ENCODE measurements at places on chromosomes 2 and 18.

- peak; percentile 85 for DNase-seq
Observed at GRCh38 chr2:108591163-108591562, 56.9 kb downstream of the LIMS1 start.

DNA sequence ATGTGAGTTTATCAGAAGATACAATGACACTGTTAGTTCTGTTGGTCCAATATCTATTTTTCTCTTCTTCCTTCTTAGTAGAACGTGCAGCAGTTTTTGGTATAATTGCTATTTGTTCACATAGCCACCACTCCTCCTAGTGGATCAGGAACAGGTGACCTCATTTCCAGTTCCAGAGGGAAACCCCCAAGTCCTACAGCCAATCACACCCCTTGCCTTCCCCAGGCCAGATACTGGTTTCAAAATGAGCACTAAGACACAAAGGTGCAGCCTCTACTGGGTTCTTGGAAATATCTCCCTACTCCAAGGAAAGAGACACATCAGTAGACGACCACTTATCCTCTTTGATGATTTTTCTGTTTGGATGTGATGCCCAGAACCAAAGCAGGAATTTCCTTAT lies 103.2 kb downstream of the TCF4 start:
- DNase-seq: peak; percentile 10

DNA sequence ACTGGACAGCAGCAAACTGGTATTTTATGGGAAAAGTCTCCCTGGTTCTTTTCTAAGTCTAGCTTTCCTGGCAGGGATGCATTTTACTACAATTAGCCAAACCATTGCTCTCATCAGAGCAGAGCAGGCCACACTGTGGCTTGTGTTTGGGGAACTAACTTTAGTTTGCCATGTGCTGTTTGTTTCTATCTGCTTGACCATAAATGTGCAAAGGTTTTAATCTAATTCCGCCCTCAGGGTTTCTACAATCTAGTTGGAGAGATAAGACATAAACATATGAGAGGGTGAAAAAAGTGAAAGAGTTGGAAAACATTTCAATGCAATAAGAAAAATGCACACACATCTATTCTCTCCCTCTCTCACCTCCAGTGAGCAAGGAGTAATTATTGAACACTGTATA lies 86.9 kb upstream of the MAPK4 start:
- no peak for DNase-seq

- DNase-seq: no peak
Observed at GRCh38 chr2:33321876-33322483, 154.5 kb upstream of the RASGRP3 start.

GRCh38 chr2:176140513-176141317 lies 10.6 kb upstream of the HOXD4 start:
- DNase-seq: peak; percentile 70

DNA sequence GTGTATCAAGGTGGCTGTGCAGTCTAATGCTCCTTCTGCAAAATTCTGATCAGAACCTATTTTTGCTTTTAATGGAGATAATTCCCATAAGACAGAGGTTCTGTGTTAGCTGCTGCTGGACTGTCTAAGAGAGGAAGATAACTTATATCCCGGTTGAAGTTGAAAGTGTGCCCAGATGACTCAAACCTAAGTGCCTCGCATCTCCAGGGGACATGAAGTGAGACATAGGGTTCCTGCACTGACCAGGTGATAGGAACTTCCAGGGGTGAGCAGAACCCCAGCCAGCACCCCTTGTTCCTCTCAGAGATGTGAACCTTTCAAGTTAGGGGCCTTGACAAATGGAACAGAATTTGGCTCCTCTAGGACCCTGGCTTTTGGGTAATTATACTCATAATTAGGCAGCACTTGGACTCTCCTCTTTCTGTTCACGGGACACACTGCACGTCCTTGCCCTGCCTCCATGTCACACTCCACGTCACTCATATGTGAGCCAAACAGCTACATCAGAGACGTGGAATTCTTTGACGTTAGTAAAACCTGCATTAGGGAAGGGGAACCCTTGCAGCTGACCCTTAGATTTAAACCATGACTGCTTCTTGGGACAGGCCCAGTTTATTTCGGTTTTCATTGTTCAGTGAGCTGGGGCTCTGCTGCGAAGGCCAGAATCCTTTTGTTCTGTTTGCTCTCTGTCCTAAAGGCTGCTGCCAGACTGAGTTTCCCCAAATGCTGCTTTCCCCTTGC lies 104.5 kb upstream of the ALPP start:
- no peak for DNase-seq

- DNase-seq: no peak
Observed at GRCh38 chr2:101297383-101297782, 11.1 kb downstream of the RNF149 start.

GRCh38 chr2:37020212-37020886 lies 54.0 kb upstream of the STRN start:
- no peak for DNase-seq

DNA sequence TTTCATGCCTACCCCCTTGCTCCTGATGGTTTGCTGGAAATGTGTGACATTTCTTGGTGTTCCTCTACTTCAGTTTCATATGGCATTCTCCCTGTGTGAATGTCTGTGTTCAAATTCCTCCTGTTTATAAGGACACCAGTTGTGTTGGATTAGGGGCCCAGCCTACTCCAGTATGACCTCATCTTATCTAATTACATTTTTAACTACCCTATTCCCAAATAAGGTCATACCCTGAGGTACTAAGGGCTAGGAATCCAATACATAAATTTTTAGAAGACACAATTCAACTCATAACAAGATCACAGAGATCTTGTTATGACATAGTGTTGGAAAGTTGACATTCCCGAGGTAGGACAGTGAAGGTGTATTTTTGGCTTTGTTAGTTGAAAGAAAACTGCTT lies 5.5 kb downstream of the FAM210A start:
- DNase-seq: no peak

DNA sequence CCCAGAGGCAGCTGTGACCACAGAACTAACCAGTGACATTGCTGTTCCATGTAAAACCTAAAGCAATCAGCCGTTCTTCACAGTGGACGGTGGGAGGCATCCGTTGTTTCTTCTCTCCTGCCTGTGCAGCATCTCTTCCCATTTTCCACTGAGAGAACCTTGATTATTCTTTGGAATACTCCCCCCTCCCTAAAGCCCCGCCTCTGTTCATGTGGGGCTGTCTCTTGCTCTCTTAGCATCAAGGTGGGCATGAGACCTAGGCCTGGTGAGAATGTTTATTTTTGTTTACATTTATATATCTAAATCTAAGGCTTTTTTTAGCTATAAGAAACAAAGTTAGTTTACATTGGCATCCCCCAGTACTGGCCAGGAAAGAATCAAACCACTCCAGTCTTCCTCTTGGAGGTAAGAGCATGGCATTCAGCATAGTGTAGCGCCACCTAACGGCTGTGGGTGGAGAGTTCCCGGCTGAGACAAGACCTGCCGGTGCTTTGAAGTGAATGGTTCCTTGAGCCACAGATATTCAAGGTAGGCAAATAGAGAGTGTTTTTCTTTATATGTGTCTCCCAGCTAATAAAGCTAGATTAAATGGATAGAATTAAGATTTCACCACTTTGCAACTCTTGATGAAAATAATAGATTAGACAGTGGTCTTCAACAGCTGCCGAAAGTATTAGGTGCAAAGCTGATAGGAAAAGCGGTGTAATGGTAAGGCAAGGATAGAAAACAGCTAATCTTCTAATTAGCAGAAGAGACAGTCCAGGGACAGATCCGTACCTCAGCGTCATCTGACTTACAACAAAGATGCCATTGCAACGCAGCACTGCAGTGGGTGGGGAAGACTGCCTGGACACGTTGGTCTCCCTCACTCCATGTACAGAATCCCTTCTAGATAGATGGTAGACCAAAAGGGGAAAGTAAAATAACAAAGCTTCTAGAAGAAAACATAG lies 219.6 kb upstream of the RAB12 start:
- peak; percentile 61 for DNase-seq

- DNase-seq: no peak
Observed at GRCh38 chr2:219210196-219210885, 3.8 kb downstream of the ZFAND2B start.

DNA sequence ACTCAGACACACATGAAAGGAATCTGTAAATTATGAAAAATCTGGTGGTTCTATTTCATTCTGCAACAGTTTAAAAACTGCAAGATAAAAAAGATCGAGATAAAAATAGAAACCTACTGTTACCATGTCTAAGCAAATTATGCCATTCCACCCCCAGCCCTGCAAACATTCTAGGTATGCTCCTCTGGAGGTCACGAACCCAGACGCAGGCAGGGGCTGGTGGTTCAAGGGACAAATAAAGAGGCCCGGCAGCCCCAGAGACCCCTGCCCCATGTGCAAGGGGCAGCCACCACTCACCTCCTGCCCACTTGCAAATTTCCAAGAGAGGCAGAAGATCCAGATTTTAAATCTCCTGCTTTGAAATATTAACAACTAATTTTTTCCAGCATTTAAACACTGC lies 210.5 kb downstream of the ANAPC1 start:
- DNase-seq: no peak

GRCh38 chr2:74850496-74851190 lies 16.7 kb downstream of the HK2 start:
- DNase-seq: peak; percentile 42

- no peak for DNase-seq
Observed at GRCh38 chr2:176682278-176682677, 413.0 kb downstream of the MTX2 start.

DNA sequence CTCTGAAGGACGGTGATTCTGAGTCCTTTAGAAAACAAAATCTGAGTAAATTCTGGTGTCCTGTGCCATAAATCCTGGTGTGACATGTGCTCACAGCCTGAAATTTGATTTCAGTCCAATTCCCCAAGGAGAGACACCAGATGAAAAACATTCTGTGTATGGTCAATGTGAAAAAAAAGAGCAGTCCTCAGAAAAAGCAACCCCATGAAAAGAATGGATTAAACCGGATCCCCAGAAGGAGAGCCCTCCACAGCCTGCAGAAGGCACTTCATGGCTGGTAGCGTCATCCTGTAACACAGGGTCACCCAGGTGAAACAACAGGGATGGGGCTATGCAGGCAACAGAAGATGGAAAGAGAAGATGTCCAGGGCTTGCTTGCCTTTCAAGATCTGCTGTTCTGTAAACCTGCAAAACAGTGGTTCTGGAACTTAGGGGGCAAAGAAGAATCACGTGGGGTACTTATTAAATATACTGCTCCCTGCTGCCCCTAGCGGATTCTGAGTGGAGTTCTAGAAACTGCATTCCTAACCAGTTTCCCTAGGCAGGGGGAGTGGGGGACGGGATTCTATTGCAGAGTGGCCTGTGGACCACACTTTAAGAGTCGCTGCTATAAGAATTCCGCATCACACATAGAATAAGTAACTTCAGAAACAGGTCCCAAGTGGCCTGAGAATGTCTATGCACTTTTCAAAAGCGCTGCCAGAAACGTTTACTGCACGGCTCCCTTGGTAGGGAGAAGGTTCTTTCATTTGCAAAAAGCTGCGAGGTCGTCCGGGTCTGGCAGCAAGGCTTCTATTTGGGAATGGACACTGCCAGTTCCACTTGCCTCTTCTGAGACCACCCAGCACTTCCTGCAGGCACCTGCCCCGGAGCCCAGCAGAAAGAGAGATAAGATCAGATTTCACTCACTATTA lies 118.9 kb upstream of the ARL5A start:
- peak; percentile 68 for DNase-seq

DNA sequence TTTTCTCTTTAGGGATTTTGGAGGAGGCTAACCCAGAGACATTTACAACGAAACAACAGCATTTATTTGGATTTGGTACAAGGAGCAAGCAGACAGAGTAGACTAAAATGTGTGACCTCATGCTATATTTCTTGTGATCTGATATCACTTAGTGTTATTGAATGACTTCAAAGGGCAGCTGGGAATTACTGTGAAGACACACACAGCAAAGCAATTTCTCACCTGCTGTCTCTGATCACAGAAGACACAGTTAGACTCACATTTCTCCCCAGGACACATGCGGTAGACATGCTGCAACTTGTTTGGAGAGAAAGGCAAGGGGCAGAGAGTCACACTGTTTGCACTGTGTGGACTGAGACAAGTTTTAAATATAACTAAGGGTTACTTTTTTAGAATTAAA lies 67.5 kb downstream of the LTBP1 start:
- DNase-seq: no peak

DNA sequence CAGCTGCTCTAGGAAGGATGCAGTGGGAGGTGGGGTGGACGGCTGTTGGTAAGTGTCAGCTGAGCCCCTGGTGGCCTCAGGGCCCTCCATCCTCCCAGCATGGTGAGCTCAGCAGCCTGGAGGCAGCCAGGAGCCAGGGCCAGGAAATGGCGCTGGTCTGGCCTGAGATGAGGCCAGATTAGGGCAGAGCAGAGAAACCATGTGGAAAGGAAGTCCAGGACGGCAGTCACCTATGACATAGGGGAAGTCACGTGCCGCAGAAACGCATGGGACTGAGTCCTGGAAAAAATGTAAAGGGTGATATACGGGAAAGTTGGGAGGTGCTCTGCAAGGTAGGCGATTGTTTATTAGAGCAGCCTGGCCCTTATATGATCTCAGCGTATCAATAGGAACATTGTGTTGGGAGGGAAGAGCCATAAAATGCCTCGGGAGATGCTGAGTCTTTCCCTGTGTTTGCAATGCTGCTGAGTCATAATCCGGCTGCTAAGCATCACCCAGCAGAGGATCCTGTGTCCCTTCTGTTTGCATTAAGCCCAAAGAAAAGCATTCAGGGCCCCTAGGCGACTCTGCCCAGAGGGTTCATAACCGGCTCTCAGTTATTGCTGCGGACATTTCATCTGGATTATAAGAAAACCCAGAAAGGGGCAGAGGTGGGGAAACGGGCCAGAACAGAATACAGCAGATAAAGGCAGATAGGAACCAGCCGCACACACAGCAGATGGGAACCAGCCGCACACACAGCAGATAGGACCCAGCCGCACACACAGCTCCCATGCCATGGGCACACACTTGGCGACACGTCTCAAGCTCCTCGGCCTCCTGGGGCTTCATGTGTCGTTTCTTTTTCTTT lies 30.3 kb upstream of the B3GNT7 start:
- DNase-seq: peak; percentile 42

DNA sequence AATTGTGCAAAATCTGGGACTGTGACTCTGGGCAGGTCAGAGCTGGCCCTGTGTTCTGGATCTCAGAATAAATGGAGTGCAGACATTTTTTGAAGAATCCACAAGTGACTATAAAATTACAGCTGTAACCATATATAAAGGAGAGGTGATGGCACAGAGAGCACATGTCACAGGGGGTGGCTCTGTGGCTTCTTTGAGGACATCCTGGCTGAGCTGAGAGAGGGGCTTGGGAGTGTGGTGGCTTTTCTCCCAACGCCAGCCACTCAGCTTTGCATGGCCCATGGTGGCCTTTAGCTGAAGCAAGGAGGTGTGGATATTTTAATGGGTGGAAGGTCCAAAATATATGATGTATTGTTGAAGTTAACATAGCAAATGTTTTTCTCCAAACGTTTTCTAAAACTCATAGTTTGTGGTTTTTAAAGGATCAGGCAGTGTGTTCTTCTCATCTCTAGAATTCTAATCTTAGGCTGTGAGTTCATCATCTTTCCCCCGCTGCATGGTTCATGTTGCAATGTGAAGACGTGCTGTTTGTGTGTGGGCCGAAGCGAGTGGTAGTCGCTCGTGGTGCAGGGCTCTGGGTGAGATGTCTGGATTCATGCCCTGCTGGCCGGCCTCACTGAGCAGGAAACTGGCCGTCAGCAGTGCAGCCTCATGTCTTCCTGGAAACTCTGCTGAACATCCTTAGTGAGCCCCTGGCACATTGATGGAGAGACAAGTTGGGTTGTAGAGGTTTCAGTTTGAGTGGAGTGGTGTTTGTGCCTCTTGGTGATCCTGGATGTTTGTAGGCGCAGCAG lies 109.9 kb downstream of the ZNF236 start:
- DNase-seq: no peak

Measured in suppressor macrophage treated with lipopolysaccharide for 1 hour (primary cell).